Activated T-helper 17 cell treated with anti-CD3 and anti-CD28 coated beads, Interleukin-2, amount 50 U/mL, for 72 hours (primary cell): ENCODE measurements at places on chromosomes 6 and 20. TPM values are rescaled to one million over a fixed set of nuclear protein-coding genes. Genes with fewer than 3 reads are reported as not detected.

GRCh38 chr20:11451793-11452291, 465.9 kb upstream of the BTBD3 start:
- ATAC-seq, result no peak

Gene GABRR1
- total RNA-seq, result not detected

GRCh38 chr6:170034294-170034693, 256.6 kb downstream of the DLL1 start:
- ATAC-seq, result no peak

Gene DNMT3B
- 0.16 TPM for total RNA-seq
